SJSA1 (cell line): ENCODE measurements at places on chromosomes 12 and 14. TPM values are rescaled to one million over a fixed set of nuclear protein-coding genes. Genes with fewer than 3 reads are reported as not detected.

OR6C2 gene
- total RNA-seq: not detected in 2 replicates

DNA sequence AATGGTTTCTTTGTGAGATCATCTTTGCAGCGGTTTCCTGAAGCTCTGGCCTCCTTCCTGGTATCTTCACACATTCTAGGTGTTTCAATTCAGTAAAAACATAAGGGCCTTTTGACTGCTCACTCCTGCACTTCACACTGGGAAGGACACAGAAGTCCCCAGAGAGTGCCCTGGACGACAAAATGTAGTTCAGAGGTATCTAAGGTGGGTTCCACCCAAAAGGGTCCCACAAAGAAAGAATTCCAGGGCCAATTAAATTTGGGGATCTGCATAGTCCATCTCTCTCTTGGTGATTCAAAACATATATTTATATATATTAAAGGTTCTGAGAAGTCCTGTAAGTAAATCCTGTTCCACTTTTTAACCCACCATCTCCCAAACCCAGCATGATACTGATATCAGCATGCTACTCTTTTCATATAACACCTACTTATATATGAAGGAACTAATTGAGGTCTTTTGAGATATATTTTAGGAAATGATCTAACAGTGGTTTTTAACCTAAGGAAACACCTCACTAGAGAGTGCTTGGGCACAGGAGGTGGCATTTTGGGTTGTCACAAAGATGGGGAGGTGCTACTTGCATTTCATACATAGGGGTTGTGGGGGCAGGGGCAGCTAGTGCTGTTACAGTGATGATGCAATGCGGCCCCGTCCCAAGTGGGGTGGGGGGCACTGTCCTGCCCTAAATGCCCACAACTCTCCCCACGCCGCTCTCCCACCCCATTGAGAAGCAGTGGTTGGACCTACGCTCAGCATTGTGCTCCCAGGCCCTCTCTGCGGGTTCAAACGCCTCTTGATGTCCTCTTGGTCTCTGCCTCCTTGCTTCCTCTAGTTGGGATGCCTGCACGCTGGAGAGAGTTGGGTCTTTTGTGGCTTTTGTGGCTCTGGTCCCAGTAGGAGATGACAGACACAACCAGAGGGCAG is 109.4 kb downstream of the ARF6 start:
- peaks cover 55% of the 10 kb centered on the region for H3K4me1 ChIP-seq
- H3K27ac ChIP-seq: peak overlapping the region; percentile 91
- H3K4me3 ChIP-seq: peak overlapping the region; percentile 32
- H3K36me3 ChIP-seq: no peaks in the 10 kb centered on the region; the same call in 1 of the 2 replicates

GRCh38 chr14:63745858-63746425 is 18.1 kb upstream of the SGPP1 start:
- H3K27me3 ChIP-seq: no peaks in the 10 kb centered on the region
- H3K4me1 ChIP-seq: no peaks in the 10 kb centered on the region
- no peak for DNase-seq
- no peak overlapping the region for H3K27ac ChIP-seq
- no peaks in the 10 kb centered on the region for H3K36me3 ChIP-seq

DNA sequence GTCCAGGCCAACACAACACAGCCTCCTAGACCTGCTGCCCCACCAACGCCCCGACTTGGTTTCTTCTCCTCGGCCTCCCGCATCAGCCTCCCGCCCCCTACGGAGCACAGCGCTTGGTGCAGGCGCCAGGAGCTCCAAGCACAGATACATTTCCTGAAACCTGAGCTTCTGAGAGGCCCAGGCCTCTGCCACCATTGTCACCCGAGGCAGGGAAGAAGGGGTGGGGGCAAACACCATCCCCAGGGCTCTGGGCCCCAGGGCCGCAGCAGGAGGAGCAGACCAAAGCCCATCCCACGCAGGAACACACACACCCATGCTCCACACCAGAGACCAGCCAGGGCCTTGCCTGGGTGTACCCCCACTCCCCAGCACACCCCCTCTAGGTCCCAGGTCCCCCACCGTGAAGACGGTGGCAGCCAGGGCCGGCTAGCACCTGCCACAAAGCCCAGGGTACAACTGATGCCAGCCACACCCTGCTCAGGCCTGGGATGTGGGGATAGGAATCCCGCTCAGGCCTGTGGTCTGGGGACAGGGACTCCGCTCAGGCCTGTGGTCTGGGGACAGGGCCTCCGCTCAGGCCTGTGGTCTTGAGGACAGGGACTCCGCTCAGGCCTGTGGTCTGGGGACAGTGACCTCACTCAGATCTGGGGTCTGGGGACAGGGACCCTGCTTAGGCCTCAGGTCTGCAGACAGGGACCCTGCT is 5.4 kb downstream of the JAG2 start:
- H3K27me3 ChIP-seq: no peaks in the 10 kb centered on the region
- H3K27ac ChIP-seq: no peak overlapping the region
- peaks cover 74% of the 10 kb centered on the region for H3K36me3 ChIP-seq
- no peak overlapping the region for H3K4me3 ChIP-seq

- no peak within 1 kb of the TSS for H3K27ac ChIP-seq
- no peaks in the 10 kb centered on the region for H3K36me3 ChIP-seq
- DNase-seq: no peak
- H3K4me3 ChIP-seq: no peak within 1 kb of the TSS
- H3K4me1 ChIP-seq: no peaks in the 10 kb centered on the region
Measured at GRCh38 chr12:113056631-113057488, at the start of gene DTX1. TSS of gene DTX1 (plus strand) at chr12:113056730. CDS start at chr12:113058193, 1,463 bp downstream.

- peaks cover 5% of the 10 kb centered on the region; the same call in 1 of the 2 replicates for H3K4me1 ChIP-seq
- H3K36me3 ChIP-seq: no peaks in the 10 kb centered on the region
- no peak for DNase-seq
- H3K27ac ChIP-seq: no peak overlapping the region
Measured at GRCh38 chr12:264269-264668, 1.6 kb upstream of the SLC6A13 start.

- DNase-seq: no peak
- H3K27ac ChIP-seq: no peak overlapping the region
- no peaks in the 10 kb centered on the region for H3K27me3 ChIP-seq
- peaks cover 33% of the 10 kb centered on the region for H3K4me1 ChIP-seq
- H3K4me3 ChIP-seq: no peak overlapping the region
- no peaks in the 10 kb centered on the region for H3K36me3 ChIP-seq
Measured at GRCh38 chr12:124753228-124753591, 110.5 kb downstream of the SCARB1 start.
